ENCODE measurements at places on chromosomes 7 and 10.
A peak's percentile ranks its signal among the peaks of the same experiment; 100 is the strongest.

GRCh38 chr10:10438335-10439100 lies 579.2 kb upstream of the CELF2 start:
- no peak for DNase-seq

- peak; percentile 60 for DNase-seq
These were observed 186.5 kb upstream of the SLC25A13 start for GRCh38 chr7:96508371-96508770.

DNA sequence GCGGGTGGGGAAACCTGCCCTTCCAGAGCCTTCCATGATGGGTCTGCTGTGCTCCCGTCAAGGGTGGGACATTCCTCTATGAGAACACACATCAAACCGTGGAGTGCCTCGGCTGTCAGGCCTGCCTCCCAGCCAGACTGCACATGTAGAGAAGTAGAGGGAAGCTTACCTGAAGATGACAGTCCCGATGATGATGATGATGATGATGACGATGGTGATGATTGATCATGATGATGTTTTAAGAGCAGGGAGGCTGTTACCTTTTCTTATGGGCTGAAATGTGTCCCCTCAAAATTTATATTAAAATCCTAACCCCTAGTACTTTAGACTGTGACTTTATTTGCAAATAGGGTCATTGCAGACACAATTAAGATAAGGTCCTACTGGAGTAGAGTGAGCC lies 76.1 kb upstream of the ANLN start:
- no peak for DNase-seq

GRCh38 chr7:44625526-44626471 lies 19.4 kb downstream of the OGDH start:
- DNase-seq: no peak

- DNase-seq: peak; percentile 29
These were observed 72.4 kb upstream of the LOXL4 start for GRCh38 chr10:98340261-98340939.

- no peak for DNase-seq
These were observed 14.7 kb downstream of the C10orf88 start for GRCh38 chr10:122939133-122939855.

GRCh38 chr7:151212626-151213025 lies 2.3 kb upstream of the H2BK1 start:
- no peak for DNase-seq

DNA sequence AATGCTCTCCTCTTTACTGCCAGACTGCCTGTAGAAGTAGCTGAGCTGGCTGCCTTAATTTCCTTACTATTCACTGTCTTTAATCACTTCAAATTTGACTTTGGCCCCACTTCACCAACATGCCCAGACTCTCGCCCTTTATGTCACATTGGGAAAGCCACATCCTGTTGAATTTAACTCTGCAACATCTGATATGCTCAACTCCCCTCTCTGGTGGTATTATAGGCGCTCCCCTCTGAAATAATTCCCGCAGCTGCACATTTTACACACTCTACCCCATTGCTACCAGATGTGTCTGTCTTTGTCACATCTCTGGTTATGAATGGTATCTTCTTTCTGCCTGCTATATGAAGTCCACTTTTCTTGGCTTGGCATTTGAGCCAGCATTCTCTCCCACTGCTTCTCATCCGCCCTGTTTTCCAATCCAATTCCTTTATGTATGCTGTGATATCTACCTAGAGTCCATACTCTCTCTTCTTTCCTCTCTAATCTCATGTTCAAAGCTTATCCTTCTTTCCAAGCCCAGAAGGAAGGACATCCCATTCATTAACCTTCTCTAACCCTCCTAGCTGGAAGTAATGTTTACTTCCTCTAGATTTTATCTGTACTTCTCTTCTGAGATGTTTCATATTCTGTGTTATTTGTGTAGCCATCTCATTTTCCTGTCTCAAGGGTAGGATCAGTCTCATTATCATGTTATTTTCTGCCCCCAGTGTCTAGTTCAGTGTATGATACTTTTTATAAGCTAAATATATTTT lies 134.5 kb downstream of the ST7 start:
- DNase-seq: no peak

DNA sequence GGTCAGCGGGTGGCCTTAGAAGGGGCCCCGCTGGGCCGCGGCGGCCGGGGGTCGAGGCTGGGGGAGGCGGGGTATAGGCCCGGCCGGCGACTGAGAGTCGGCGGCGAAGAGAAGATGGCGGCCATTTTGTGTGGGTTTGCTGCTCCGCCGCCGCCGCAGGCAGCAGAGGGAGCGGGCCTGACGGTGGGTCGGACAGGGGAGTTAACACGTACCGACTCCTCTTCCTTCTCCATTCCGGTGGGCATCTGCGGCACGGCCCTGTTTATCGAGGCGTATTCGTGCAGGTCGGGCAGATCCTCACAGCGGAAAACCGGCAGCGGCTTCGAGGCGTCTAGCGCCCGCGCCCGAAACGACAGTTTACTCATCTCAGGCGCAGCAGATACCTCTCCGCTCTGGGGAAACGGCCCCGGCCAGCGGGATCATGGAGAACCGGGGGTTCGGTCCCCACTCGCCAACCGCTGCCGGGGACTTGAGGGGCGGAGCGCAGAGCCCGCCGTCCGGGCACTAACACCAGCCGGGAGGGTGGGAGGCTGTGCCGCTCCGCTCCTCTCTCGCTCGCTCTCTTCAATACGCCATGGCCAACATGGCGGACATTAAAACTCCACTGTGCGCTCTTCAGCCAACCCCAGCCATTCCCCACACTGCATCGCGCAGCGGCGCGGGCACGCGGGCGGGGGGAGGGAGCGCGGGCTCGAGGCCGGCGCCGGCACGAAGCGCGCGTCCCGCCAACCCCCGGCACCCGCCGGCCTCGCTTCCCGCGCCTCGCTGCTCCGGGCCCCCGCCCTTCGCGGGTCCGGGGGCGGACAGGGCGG lies at the start of gene EPC1:
EPC1 (minus strand) TSS at position 608 of the 812 bp plus-strand sequence; CDS start at position 365, 243 bp downstream.
- DNase-seq: peak; percentile 83

- DNase-seq: no peak
These were observed 34.8 kb downstream of the CUL1 start for GRCh38 chr7:148733496-148733895.

DNA sequence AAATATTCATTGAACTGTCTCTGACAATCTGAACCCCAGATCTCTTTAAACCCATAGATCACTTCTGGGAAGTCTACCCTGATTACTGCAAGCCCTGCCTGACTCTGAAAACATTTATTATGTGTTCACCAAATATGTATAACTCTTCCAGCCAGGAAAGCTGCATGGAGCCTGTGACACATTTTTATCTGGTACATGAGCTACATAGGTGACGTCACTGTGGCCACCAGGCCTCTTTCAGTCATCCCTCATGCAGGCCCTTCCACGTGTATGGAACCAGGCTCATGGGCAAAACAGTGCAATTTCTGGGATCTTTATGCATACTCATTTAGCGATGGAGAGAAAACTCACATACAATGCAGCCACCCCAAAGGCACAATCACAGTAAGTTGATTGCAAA lies 133.9 kb upstream of the NUPR2 start:
- no peak for DNase-seq

- DNase-seq: peak; percentile 78
These were observed 2.2 kb upstream of the CPA4 start for GRCh38 chr7:130290745-130291144.

DNA sequence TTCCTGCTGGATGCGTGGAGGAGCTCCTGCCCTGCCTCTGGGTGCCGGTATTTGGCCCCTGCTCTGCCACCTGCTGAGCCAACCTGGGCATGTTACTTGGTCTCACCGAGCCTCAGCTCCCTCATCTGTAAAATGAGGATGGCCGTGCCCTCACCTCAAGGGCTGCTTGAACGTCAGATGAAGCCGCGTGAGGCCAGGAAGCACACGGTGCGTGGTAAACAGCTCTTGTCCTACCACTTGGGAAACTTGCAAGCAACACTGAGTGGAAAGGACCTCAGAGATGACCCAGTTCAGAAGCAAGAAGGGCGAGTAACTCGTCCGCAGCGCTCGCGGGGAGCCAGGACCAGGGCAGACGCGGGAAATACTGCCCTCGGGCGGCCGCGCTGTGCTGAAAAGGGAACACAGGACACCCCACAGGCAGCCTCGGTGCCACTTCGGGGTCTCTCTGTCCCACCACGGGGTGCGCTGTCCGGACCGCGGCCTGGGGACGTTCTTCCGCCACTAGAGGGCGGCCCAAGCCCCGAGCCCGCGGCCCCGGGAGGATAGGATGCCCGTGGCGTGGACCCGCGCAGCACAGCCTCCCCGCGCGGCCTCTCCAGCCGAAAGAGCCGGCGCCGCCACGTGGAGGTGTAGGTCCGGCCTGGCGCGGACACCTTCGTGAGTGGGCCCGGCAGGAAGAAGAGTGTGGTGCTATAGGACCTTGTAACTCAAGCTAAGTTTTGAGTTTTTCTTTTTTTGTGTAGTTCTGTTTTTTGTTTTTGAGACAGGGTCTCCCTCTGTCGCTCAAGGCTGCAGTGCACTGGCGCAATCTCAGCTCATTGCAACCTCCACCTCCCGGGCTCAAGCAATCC lies 94.1 kb downstream of the PRKAG2 start:
- DNase-seq: peak; percentile 21

GRCh38 chr7:26618898-26619297 lies 245.5 kb downstream of the SKAP2 start:
- no peak for DNase-seq

GRCh38 chr7:47581804-47582763 lies at the start of gene TNS3:
Gene TNS3 (minus strand): TSS chr7:47582111. CDS start chr7:47439636, 142,475 bp downstream.
- no peak for DNase-seq

- DNase-seq: no peak
These were observed 292.5 kb upstream of the VSTM2A start for GRCh38 chr7:54249686-54250085.

DNA sequence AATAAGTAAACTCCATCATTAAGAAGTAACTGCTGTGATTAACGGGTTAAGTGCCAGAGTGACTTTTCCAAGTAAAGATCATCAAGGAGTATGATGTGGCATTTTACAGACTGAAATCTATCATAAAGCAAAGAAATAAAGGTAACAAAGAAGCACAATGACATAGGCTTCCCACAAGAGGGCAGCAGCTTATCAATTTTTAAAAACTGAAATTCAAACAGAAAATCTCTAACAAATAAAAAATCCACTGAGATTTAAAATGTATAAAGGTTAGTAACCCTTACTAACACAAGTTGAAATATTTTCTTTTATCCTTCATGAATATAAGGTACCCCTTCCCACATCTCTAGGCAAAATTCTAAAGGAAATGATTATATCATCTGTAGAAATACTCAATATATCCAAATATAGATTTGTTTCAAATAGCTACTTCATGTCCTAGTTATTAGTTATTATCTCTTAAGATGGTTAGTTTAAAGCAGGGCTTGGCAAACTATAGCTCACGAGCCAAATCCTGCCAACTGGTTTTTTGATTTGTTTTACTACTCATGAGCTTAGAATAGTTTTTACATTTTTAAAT lies 29.2 kb downstream of the FAM3C start:
- DNase-seq: peak; percentile 42

DNA sequence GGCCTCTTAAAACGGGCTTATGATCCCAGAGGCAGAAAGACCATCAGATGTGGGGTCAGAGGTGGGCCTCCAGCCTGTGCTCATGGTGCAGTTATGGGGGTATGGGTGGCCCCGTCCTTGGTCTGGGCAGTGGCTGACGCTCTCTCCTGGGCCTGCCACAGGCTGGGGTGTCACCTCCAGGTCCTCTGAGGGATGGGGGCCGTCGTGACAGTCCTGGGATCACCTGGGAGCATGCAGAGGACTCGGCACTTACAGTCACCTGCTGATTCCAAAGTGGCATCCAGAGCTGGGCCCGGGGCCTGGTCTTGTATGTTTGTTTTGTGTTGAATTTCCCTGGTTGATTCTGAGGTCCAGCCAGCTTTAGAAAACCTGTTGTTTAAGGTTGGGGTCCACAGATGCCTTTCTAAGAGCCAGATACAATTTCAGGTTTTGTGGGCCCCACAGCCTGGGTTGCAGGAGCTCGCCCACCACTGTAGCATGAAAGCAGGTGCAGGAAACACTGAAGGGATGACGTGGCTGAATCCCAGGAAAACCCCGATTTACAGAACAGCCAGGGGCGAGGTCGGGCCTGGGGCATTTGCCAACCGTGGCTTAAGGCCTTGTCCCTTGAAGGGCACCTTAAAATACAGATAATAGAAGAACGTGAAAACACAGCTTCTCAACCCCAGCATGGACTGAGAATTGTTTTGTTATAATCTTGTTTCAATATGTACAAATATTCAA lies 170.7 kb upstream of the PPP2R2D start:
- DNase-seq: no peak

DNA sequence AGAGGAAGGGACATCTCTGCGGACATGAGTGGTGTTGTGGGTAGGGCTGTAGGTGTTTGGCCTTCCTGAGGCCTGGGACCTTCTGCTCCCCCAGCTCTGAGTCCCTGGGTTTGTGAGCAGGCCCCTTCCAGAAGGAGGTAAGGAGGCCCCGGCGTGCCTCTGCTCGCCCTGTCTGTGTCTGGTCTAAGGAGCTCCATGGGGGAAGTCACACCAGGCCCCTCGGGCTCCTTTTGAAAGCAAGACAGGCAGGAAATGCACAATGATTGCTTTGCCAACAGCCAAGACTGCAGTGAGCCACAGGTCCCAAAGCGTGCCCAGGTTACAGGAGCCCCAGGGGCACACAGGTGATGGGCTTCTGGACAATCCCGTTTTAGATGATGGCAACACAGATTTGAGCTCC lies 89.5 kb downstream of the FAM53B start:
- DNase-seq: no peak

- DNase-seq: no peak
These were observed 40.3 kb downstream of the RSU1 start for GRCh38 chr10:16776896-16777295.

DNA sequence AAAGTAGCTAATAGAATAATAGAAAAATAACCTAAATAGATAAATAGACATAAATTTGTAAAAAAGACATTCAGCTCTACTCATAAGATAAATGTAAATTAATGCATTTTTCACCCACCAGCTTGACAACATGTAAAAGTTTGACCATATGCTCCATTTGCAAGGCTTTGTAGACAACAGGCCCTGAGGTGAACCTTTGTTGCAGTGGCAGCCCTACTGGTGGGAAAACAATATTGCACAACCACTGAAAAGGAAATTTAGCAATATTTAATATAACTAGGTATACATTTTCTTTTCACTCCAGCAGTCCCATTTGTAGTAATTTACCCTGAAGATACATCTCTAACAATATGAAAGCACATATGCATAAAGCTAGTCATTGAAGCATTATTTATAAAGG lies 39.0 kb upstream of the ADRA2A start:
- peak; percentile 7 for DNase-seq

- no peak for DNase-seq
These were observed 167.1 kb upstream of the FAM3C start for GRCh38 chr7:121563177-121563576.

GRCh38 chr7:14292737-14293136 lies 303.3 kb upstream of the ETV1 start:
- DNase-seq: no peak

GRCh38 chr7:39526666-39527065 lies 39.5 kb upstream of the YAE1 start:
- DNase-seq: no peak

DNA sequence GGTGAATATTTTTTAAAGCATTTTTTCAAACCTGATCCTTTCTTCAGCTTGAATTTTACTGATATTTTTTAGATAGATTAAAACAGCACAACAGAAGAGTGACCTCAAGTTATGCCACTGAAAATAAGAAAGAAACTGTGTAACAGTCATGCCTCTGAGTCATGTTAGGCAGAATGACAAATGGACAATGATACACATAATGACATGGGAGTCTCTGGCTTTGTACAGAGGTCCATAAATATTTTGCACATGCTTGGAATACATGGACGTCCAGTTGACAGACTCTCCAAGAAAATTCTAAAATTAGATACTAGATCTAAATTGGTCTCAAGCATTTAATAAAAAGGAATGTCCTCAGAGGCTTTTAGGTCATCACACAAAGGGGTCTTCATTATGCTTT lies 21.9 kb upstream of the SEMA3A start:
- no peak for DNase-seq

Measured in amniotic epithelial cell (primary cell).